ENCODE measurements at places on chromosomes 3 and 15. TPM values are rescaled to one million over a fixed set of nuclear protein-coding genes. Genes with fewer than 3 reads are reported as not detected.

SLC28A1 gene
- total RNA-seq: not detected

TRIP4 gene
- total RNA-seq: 5.4 TPM

SH3BP5 gene
- total RNA-seq: 23.2 TPM

RAD51 gene
- 10.9 TPM for total RNA-seq

SLC12A1 gene
- not detected for total RNA-seq

PEX11A gene
- total RNA-seq: 8.5 TPM

CCDC39 gene
- total RNA-seq: 0.03 TPM

KLHL18 gene
- 20.4 TPM for total RNA-seq

MUC4 gene
- total RNA-seq: 0.07 TPM

PPP1R14D gene
- total RNA-seq: not detected

SHF gene
- total RNA-seq: 2.9 TPM

BCHE gene
- total RNA-seq: 0.03 TPM

PIK3CA gene
- total RNA-seq: 23.6 TPM

FAM162A gene
- 81.1 TPM for total RNA-seq

GOLGA8J gene
- total RNA-seq: not detected

CLEC3B gene
- not detected for total RNA-seq
